ENCODE measurements at places on chromosomes 1 and 21. TPM values are rescaled to one million over a fixed set of nuclear protein-coding genes. Genes with fewer than 3 reads are reported as not detected.

- DNase-seq: peak; percentile 53
Observed at GRCh38 chr1:234980645-234981396, 147.8 kb downstream of the TOMM20 start.

DNA sequence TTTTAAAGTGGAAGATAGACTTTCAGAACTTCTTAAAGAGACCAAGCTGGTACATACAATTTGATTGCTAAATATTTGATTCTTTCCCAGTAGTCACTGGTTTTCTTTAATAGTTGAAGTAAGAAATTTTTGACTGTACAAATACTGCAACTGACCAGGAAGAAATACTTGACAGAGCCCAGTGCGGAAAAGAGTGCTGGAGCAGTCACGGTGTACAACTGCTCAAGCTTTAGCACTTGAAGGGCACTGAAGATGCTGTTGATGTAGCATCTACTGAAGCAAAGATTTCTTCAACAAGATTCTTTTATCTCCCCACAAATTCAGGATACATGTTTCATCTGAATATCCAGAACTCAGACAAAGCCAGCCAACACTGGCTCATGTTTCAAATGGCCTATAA lies 41.5 kb downstream of the SLC35F3 start:
- DNase-seq: no peak

DNA sequence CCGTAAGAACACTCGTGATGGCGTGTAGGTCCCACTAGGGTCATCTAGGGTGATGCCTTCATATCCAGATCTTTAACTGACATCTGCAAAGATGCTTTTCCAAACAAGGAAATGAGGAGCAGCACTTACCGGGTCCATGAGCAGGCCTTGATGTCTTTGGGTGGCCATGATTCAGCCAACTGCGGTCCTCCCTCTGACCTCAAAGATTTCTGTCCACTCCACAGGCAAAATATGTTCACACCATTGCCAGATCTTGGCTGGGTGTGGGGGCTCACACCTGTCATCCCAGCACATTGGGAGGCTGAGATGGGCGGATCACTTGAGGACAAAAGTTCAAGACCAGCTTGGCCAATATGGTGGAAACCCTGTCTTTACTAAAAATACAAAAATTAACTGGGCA lies 18.2 kb downstream of the TRPM2 start:
- no peak for DNase-seq

- DNase-seq: no peak
Observed at GRCh38 chr1:37671261-37671660, 21.1 kb upstream of the CDCA8 start.

- no peak for DNase-seq
Observed at GRCh38 chr1:70146488-70146887, 58.9 kb downstream of the LRRC40 start.

- DNase-seq: peak; percentile 64
Observed at GRCh38 chr1:74689621-74690363, 16.2 kb upstream of the ERICH3 start.

- DNase-seq: no peak
Observed at GRCh38 chr1:160638540-160638857, 8.3 kb downstream of the SLAMF1 start.

GRCh38 chr21:19268686-19269085 lies 865.1 kb upstream of the TMPRSS15 start:
- DNase-seq: no peak

DNA sequence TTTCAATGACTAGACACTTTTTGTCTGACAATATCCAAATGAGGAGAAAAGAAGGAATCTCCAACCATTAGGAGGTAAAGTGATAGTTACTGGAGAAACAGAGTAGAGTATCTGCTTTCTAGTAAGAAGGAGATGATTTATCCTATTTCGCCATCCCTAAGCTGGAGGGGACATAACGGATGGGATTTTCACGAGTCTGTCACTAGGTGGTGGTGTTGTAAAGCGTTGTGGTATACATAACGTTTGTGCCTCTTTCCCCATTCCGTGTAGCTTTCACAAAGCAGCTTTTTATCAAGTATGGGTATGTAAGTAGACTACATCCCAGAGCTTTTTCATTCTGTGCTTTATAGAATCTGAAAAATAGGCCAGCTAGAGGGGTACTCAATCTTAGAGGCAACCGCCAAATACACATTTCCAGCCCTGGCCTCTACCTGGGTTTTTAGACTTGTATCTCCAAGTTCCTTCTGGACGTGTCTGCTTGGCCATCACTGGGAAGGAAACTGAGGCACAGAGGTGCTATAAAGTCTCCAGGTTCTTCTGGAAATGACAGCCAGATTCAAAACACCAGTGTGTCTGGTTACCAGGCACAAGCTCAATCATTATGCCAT lies 33.3 kb upstream of the FAM3B start:
- DNase-seq: peak; percentile 85

GRCh38 chr1:239931341-239931740 lies 160.3 kb upstream of the FMN2 start:
- no peak for DNase-seq

GRCh38 chr1:156592158-156592909 lies 758 bp downstream of the NAXE start:
- DNase-seq: no peak

DNA sequence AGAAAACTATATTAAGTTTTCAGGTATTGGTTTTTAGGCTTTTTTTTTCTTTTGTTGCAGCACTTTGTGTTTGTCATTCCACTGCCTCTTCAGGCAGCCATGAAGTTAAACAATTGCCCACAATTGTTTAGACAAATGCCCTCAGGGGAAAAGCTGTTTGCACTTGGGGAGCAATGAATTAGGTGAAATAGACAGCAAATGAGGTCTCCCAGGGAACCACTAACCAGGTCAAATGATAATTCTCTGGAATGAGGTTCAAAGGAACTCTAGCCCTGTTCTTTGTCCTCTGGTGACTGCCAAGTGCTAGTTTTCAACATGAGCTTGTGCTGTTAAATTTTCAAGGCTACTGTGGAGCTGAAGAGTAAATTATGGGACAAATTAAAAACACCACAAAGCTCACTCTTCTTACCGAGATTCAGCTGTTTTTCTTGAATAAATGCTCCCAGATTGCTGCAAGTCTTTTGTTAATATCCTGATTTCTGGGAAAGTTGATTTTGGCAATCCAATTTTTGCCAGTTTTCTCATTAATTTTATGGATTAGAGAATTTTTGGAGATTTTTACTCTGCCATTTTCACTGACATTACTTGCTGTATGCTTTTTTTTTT lies 15.1 kb upstream of the MAB21L3 start:
- DNase-seq: no peak

DNA sequence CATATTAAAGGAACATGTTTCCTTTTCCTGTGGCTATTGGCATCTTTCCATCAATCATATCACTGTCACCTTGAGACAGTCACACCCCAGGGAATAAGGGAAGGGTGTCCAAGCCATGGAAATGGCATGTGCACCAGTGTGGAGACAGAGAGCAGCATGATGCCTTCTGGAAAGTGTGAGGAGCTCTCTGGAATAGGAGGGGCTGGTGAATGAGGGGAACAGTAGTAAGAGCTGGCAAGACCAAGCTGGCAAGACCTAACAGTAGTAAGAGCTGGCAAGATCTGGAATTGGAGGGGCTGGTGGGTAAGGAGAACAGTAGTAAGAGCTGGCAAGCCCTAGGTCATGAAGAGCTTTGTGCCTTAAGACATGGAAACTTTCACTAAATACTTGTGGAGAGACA lies 186.7 kb downstream of the C1orf94 start:
- no peak for DNase-seq

GRCh38 chr1:6490181-6491080 lies 1.0 kb downstream of the PLEKHG5 start:
- DNase-seq: peak; percentile 92

- DNase-seq: no peak
Observed at GRCh38 chr1:243489681-243490546, 234.1 kb downstream of the SDCCAG8 start.

DNA sequence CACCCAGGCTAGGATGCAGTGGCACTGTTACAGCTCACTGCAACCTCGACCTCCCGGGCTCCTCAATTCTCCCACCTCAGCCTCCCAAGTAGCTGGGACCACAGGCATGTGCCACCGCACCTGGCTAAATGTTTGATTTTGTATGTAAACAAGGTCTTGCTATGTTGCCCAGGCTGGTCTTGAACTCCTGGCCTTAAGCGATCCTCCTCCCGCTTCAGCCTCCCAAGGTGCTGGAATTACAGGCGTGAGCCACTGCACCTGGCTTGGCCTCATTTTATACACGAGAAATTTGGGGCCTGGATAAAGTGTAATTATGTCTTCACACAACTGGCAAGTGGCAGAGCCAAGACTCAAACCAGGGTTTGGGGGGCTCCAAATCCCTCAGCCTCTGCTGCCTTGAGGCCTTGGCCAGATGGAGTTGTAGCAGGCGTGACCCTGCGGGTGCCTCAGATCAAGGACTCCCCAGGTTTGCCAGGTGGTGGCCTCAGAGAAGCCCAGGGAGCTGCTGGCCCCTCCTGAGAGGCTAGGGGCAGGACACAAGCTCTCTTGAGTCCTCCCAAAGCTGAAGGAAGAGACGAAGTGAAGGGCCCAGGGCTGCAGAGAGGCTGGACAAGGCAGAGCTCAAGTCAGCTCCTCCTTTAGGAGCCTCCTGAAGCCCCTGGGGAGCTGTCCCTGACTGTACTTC lies 61.7 kb downstream of the MDM4 start:
- no peak for DNase-seq

DNA sequence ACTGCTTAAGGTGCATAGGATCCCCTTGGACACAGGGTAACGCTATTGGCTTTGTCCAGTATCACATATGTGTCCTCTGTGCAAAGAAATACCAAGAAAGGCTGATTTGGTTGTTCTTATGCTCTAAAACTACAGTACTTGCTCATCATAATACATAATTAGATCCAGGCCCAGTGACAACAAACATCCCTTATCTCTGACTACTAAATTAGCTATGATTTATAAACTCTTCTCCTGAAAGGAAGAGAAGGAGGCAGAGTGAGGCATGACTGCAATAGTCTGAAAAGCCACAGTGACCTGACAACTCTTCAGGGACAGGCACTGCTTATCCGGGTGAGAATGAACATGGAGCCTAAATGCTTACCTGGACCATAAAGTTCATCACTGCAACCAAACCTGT lies 30.7 kb downstream of the MGST3 start:
- DNase-seq: no peak

- no peak for DNase-seq
Observed at GRCh38 chr1:147771226-147772125, 11.1 kb upstream of the GJA5 start.

GRCh38 chr1:181128592-181129497 lies 40.3 kb downstream of the IER5 start:
- DNase-seq: peak; percentile 63

- DNase-seq: peak; percentile 42
Observed at GRCh38 chr21:38809198-38809878, 3.6 kb downstream of the ETS2 start.

DNA sequence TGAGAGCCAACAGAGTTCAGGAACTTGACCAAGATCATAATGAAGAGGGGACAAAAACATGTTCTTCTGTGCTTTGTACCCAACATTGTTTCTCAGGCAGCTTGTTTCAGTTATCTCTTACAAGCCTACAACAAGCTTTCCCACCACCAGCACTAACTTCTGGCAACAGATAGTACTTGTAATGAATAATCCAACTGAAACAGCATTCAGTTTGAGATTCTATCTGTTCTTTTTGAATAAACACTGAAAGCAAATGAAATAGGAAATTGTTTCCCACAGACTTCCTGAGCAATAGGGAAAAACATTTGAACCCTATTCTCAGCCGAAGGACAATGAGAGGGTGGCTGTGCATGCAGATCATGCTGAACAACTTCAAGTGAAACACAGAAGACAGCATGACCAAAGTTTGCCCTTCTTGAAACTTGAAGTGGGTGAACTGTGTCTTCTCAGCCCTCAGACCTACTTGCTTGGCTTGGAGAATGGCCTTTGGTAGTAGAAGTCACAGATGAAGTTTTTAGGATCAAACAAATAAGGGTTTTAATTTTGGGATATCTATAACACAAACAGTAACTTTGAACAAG lies 11.2 kb upstream of the HOOK1 start:
- DNase-seq: no peak

DNA sequence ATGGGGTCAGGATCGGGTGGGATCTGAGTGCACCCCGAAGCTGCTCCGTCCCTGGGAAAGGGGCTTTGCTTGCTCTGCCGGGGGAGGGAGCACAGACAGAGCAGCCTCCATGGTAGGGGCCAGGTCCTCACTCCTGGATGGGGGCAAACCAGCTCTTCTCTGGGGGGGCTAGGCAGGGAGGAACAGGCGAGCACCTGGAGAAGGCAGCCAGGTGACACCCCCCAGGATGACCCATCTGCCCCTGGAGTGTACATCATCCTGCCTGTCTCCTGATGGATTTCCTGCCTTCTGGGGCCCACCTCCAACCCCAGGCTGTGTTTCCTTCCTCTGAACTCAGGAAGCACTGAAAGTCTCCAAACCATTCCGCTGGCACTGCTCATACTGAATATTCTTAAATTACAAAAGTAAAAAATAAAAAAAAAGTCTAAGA lies 248.0 kb downstream of the RHOU start:
- no peak for DNase-seq

The SETDB1 gene
- 73.6 TPM for total RNA-seq

The NMNAT2 gene
- not detected for total RNA-seq

The ANKRD35 gene
- not detected for total RNA-seq

The GJA9 gene
- total RNA-seq: not detected

The KISS1 gene
- total RNA-seq: not detected

The TCHHL1 gene
- total RNA-seq: not detected

The PADI4 gene
- 0.19 TPM for total RNA-seq

The ITLN2 gene
- not detected for total RNA-seq

The S100A7A gene
- not detected for total RNA-seq

The PCAT6 gene
- total RNA-seq: not detected

The PARS2 gene
- total RNA-seq: 5.3 TPM

The PWP2 gene
- 8.4 TPM for total RNA-seq

The LRRC71 gene
- total RNA-seq: not detected

The ZNF683 gene
- not detected for total RNA-seq

The CYP4A22 gene
- total RNA-seq: not detected

The DCDC2B gene
- total RNA-seq: 0.29 TPM

Data from OCI-LY7 (cell line).